ENCODE measurements at places on chromosomes 4 and X.

DNA sequence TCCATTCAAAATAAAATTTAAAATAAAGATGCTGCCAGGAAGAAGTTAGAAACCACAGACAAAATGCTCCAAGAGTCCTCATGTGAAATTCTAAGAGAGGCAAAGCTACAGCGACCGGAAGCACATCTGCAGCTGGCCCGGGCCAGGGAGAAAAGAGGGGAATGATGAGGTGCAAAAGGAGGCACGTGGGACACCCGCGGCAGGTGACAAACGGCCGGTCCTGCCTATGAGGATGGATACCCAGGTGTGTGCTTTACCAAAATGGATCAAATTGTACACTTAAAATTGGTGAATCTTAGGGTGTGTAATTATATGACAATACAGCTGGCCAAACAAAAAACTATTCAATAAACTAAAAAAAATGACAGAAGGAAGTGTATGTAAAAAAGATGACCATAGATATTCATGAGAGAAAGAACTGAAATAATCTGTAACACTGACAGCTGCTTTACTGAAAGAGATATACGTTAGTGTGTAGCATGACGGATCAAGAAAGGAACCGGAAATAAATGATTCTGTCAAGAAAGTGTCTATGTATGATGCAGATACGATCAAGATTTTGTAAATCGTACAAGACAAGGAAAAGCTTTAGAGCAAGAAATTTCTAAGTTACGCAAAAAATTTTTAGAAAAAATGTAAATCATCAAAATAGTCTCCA lies 29.5 kb downstream of the PPP2R3B start:
- DNase-seq: no peak

DNA sequence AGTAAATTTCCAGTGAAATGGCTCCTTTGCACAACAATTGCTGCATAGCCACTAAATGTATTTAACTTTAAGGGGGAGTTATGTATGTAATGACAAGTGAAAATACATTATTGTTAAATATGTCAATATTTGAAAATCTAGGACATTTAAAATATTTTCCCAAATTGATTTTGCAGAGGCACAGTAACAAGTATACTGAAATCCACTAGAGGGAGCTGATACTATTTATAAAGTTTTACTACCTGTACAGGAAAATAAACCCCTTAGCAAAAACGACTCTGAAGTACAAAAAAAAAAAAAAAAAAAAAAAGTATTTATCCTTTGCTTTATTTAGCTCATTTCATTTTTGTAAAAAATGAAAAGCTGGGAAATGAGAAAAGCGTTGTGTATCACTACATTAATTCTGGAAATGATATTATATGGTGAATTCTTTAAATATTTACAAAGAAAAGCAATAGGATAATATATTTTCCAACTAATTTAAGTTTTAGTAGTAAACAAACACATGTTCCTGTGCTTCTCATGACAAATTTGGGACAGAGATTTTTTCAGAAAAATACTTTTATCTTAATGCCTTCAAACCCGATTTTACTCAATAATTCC lies 727.7 kb downstream of the DMD start:
- no peak for DNase-seq

GRCh38 chr4:123412700-123413512 lies 16.3 kb downstream of the SPRY1 start:
- DNase-seq: no peak

GRCh38 chr4:25919676-25920075 lies 5.7 kb downstream of the SMIM20 start:
- DNase-seq: no peak

GRCh38 chrX:120742946-120743665 lies 113.3 kb upstream of the C1GALT1C1 start:
- no peak for DNase-seq

- no peak for DNase-seq
Measured at GRCh38 chr4:139669890-139670289, 4.3 kb downstream of the MGST2 start.

- DNase-seq: no peak
Measured at GRCh38 chr4:8508266-8508665, 67.7 kb downstream of the TRMT44 start.

DNA sequence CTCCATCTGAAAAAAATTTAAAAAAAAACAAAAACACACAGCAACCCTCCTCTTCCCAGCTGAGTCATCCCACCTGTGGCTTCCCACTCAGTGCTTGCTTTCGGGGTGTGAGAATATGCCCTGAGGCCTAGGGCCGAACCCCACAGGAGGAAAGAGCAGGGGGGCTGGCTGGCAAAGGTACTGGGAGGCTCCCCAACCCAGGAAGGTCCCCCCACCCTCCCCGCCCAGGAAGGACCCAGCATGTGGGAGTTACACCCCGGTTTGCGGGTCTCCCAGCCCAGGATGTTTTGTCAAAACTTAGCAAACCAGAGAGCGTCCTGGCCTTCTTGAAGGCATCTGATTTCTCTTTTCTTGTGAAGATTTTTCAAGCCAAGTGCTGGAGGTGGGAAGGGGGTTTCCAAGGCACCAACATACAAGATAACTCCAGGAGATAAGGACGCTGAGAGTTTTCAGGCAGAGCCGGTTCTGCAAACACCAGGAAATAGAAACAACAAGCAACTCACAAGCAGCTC lies 25.7 kb upstream of the CSF2RA start:
- peak; percentile 35 for DNase-seq

DNA sequence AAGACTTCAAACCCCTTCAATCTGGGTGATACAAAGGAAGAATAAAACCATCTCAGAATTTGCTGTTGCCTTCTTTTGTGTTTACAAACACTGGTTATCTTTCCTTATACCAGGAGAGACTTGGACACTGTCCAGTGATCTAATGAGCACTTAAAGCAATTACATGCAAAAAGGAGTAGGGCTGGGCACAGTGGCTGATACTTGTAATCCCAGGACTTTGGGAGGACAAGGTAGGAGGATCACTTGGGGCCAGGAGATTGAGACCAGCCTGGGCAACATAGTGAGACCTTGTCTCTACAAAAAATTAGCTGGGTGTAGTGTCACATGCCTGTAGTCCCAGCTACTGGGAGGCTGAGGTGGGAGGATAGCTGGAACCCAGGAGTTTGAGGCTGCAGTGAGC lies 95.7 kb upstream of the DRD5 start:
- DNase-seq: no peak

DNA sequence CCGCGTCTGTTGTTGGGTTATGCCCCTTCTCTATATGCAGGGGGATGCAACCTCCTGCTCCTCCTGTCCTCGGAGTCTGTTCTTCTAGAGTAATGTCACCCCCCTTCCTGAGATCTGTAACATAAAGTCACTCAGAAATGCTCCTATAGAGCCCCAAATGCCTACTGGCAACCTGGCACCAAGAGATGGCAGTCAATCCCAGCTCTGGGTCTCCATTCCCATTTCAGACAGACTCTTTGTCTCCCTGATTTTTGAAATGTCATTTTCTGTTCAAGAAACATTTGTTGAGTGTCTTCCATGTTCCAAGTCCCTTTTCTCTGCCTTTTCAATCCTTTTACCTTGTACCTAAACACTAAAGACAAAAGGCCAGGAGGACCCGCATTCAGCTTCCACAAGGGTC lies 9.6 kb upstream of the PRDM8 start:
- no peak for DNase-seq

DNA sequence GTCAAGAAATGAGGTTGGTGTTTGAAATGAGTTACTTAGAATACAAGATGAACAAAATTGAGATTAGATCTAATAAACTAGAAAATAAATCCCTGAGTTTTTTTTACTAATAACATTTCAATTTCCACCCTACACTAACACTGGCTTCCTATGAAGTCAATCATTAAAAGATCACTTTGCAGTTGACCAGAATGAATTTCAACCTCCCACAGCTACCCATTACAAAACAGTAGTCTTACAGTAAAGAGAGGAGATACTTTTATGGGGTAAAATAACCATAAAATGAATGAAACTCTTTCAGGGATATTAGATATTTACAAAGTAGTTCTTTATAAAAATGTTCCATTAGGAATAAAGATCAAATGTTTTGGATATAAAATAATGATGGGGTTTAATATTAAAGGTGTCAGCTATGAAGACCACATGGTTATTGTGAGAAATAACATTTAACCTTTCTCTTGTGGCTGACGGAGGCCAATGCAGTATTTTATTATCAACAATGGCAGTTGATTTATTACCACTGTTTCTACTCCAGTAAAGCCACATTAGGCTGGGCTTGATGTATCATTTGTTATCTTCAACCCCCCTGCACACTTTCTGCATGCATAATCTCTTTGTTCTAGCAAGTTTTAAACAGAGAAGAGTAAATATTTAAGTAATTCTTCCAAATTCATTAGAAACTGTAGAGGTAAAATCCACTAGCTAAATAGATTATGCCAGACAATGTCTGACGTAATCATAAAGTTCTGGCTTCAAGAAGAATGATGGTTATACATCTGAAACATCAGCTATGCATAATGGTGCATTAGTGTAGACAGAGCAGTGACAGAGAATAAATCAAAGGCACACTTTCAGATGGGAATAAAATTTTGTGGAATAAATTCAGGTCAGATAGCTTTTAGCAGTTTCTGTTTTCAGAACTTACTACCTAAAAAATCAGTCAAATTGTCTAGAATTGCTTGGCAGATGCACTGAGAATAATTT lies 516.6 kb downstream of the PCDH18 start:
- DNase-seq: no peak

DNA sequence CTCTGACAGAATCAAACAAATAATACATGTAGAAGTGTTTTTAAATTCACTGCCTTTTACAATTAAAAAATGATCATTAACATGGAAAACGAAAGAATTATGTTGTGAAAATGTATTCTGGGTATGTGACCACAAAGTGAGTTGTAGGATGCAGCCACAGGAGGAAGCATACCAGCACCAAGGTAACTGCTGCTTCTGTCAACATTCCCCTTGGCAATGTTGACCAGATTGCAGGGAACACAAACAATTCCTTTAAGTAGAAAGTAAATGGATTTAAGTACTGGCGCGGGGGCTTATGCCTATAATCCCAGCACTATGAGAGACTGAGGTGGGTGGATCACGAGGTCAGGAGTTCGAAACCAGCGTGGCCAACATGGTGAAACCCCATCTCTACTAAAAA lies 1877.9 kb upstream of the PCDH7 start:
- DNase-seq: no peak

GRCh38 chr4:3437582-3437936 lies 4.2 kb upstream of the HGFAC start:
- no peak for DNase-seq

GRCh38 chr4:161792991-161793390 lies 370.8 kb downstream of the FSTL5 start:
- no peak for DNase-seq

- no peak for DNase-seq
Measured at GRCh38 chr4:55251342-55251741, 94.7 kb upstream of the SRD5A3 start.

DNA sequence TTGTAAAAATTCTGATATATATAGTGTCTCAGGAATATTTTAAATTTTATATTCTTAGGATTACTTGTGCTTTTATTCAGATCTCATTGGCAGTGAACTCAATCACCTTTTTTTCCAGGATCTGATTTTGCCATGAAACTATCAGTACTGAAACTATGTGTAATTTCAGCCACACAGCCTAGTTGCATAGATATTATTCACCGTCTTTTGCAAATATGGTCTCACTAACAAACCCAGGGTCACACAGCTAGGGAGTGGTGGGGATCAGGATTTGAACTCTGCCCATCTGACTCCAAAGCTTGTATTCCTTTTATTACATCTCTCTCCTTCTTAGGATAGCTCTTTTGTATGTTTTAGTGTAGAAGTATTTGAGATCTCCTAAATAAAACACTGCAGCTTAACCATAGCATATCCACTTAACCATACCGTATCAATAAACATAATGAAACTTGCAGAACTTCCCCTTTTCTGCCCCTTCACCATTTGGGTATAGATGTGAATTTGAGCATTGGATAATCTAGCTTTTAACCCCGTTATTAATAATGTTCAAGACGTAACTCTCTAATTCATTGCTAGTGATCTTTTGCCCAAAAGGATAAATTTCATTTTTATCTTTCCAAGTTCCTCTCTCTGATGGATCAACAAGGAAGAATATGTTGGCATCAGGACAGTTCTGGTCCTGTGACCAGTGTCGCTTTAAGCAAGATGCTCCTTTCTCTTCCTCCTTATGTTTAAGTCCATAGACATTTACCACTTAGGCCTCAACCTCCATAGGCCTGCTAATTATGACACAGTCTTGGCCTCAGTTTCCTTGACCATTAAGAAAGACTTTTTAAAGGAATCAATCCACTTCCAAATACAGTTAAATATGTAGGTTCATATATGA lies 74.6 kb downstream of the RAPGEF2 start:
- DNase-seq: no peak

- DNase-seq: no peak
Measured at GRCh38 chrX:104084534-104085277, 8.7 kb upstream of the TMSB15C start.

DNA sequence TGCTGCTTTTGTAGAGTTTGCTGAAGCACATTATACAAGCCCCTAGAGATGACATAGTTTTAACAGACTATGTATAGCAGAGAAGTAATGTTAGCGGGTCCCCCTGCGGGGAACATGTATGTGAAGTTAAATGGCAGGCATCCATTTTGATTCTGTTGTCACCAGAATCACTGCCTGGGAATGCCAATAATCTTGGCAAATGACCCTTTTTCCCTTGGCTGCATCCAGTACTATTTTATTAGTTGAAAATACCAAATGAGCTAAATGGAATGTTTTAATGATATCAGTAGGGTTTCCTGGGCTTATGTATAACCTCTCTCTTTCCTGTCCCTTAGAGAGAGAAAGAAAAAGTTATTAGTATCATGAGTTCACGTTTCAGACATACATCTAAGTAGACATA lies 93.6 kb downstream of the LIMCH1 start:
- DNase-seq: no peak

DNA sequence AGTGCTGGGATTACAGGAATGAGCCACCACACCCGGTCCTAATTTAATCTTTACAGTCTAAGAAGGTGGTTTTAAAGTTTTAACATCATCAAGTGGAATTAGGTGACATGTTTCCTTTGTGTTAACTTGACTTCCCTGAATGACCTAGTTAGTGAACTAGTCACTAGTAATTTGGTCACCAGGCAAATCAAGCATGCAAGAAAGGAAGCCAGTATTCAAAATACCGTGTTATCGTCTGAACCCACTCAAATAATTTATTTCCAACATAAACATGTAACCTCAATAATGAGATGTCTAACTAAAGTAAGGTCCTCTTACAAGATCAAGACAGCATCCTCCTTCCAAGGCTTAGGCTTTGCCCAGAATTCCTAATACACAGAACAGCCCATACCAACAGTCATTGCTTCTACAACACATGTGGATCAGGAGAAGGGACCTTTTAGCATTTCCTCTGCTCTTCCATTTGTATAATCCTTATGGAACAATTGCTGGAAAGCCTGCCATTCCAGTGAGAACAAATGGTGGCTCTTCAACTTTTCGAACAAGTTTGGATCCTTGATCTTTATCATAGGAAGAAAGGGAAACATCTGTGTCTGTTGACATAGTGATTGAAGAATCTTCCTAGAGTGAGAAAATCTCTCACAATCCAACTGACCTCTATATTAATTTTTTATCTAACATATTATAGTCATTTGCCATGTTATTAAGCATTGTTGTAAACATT lies 97.2 kb downstream of the ANXA3 start:
- DNase-seq: no peak

Measured in activated CD8-positive, alpha-beta T cell treated with anti-CD3 and anti-CD28 coated beads, Interleukin-2, amount 10 ng/mL, durations not matched to agents 7 days and 5 days (primary cell).